ENCODE measurements at places on chromosomes 7 and 10.

DNA sequence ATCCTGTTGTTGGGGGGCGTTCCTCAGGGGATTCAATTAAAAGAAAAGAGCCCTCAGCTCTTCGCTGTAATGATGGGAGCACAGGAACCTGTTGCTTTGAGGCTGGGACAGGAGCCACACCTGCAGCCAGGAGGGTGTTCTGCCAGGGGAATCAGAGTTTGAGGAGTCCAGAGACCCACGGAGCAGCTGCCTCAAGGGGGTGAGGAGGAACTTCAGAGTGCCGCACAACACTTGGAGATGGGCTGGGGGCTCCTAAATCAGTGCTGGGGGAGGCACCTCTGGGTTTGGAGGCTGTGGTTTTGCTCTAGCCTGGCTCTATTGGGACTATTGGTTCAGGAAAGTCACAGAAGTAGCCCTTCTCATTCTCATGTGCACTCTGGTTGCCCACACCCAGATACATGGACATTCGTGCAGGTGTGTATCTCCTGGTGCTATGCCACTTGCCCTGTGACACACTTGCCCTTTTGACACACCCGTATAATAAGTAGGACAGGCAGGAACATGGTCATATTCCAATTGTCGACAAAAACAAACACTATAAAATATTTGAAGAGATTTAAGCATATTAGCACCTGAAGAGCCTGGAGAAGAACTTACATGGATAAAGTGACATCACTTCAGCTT lies 98.1 kb downstream of the PTPN20 start:
- DNase-seq = no peak

GRCh38 chr7:35253710-35254495 lies at the start of gene TBX20:
Gene TBX20, minus strand, starts transcription at chr7:35254100. Its CDS starts 480 bp downstream, at chr7:35253620.
- DNase-seq = peak; percentile 35

GRCh38 chr10:6755781-6756460 lies 175.8 kb upstream of the PRKCQ start:
- no peak for DNase-seq

DNA sequence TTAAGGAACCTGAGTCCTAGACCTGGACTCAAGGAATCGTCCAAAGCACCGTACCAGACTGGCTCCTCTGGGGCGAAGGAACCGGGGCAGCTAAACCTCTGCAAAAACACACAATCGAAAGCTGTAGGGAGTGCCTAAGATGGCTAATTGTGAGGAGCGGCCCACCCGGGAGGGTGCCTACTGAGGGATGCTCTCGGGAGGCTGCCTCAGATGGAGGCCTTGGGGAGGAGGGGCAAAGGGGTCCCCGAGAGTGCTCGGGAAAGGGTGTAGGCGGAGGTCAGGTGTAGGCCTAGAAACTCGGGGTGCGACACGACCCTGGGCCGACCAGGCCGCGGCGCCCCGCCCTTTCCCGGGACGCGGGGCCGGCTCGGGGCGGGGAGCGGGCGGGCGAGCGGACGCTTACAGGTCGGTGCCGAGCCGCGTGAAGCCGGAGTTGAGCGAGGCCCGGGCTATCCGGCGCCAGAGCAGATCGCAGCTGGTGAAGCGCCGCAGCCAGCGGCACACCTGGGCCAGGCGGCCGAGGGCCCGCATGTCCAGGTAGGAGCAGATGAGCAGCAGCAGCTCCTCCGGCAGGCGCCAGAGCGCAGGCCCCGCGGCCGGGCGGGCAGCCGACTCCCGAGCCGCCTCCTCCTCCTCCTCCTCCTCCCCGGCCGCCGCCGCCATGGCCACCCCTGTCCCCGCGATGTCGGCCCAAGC lies 844 bp downstream of the FBXW4 start:
- DNase-seq = peak; percentile 76

GRCh38 chr10:86330778-86331763 lies 35.5 kb downstream of the GRID1 start:
- no peak for DNase-seq

- no peak for DNase-seq
These were observed 245.5 kb upstream of the TCERG1L start for GRCh38 chr10:131556897-131557495.

- DNase-seq = no peak
These were observed 728 bp downstream of the PARD3 start for GRCh38 chr10:34814223-34814912.

DNA sequence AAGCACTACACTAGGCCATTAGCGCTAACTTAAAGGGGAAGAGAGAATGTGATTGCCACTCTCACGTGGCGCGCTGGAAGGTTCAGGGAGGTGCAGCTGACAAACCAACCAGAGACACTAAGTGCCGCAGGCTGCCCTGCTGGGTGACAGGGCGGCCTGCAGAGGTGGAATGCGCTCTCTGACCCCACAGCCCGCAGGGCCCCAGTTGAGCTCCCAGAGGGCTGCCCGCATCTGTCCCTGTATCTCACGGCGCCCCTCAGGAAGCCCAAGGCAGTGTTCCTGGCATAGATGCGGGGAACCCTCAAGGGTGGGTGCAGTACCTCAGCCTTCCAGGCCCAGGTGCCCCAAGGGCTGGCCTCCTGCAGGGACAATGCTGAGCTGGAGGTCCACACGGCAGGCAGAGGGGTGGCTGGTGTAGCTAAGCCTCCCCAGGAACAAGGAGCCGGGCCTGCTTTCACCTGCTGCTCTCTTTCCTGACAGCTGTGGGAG lies 66.6 kb downstream of the CALML3 start:
- DNase-seq = no peak

GRCh38 chr10:33334153-33334804 lies at the start of gene NRP1:
Gene NRP1, minus strand, starts transcription at chr10:33334667. Its CDS starts 285 bp downstream, at chr10:33334382.
- DNase-seq = peak; percentile 32

DNA sequence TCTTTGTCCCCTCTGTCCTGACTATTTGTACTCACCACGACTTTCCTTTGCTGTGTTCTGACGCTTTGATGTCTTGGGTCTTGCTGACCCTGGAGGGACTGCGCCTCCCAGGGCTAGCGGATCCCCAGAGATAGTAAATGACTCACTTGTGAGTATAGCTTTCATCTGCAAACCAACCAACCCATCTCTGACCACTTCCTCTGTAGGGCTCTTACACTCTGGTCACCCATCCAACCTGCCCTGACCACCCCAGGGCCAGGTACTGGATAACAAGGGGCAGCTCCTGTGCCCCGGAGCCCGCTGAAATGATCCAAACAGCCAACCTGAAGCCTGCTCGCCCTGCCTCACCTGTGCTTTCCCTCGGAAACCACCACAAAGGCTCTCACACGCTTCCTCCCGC lies 125.2 kb upstream of the CARD11 start:
- no peak for DNase-seq

DNA sequence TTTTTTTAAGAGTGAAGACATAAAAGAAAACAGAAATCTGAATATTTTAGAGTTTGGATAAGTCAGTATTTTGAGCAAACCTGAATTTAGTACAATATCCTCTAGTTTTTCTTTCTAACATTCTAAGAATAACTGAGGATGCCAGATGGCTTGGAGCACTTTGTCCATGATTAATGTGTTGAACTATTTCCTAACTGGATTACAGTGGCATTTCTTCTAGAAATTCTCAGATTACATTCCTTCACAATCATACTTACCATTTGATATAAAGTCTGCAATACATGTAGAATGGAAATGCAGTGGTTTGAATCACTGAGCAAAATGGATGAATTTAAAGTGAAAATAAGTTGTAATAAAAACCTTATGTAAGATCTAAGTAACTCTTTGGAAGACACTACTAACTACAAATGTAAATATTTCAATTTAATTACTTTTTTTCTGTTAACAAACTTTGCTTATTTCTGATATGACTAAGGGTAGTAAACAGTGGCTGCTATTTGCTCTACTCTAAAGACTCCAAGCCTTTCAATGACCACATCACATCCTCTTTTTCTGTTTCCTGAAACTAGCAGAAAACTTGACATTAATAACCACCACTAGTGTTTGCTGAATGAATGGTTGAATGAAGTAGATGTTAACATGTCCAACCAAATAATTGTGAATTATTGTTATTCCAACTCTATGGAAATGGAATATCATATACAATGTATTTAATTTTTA lies 102.8 kb downstream of the PRKG1 start:
- DNase-seq = no peak

- no peak for DNase-seq
These were observed 101.9 kb downstream of the HIBADH start for GRCh38 chr7:27560706-27561235.

DNA sequence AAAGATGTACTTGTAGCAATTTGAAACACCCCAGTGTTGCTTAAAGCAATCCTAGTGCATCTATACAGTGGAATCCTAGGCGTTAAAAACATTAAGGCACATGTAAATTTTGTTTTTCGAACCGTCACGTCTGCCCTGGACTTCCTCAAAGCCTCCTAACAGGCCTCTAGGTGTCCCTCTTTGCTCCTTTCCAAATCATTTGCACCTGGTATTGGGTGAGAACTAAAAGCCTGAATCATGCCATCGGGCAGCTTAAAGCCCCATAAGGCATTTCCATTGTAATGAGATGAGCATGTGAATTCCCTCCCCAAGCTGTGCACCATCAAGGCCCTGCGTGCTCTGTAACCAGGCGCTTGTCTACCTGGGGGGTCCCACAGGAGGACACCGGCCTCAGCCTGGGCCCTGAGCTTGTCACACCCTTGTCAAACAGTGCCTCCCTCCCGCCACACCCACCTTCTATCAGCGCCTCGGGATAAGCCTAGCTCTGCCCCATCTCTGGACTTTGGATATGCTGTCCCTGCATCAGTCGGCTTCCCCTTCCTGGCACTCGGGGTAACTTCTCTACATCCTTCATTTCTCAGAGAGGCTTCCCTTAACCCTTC lies 89.2 kb downstream of the WDR11 start:
- no peak for DNase-seq

DNA sequence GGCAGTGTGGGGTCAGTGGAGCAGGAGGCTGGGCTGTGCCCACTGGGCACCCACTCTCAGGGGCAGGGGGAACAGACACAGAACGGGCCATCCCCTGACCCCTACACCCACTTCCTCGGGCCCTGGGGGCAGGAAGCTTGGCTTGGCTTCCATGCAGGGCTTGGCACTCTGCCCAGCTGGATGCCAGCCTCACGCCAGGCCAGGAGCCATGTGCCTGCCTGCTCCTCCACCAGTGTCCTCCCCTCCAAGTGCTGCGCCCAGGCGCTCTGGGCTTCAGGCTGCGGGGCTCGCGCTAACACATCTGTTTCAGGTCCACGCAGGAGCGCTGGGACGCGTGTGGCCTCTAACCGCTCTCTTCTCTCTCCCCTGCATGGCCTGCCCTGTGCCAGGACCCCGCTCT lies 12.7 kb downstream of the LDB3 start:
- no peak for DNase-seq

- DNase-seq = no peak
These were observed 177.9 kb downstream of the TNS3 start for GRCh38 chr7:47404010-47404409.

DNA sequence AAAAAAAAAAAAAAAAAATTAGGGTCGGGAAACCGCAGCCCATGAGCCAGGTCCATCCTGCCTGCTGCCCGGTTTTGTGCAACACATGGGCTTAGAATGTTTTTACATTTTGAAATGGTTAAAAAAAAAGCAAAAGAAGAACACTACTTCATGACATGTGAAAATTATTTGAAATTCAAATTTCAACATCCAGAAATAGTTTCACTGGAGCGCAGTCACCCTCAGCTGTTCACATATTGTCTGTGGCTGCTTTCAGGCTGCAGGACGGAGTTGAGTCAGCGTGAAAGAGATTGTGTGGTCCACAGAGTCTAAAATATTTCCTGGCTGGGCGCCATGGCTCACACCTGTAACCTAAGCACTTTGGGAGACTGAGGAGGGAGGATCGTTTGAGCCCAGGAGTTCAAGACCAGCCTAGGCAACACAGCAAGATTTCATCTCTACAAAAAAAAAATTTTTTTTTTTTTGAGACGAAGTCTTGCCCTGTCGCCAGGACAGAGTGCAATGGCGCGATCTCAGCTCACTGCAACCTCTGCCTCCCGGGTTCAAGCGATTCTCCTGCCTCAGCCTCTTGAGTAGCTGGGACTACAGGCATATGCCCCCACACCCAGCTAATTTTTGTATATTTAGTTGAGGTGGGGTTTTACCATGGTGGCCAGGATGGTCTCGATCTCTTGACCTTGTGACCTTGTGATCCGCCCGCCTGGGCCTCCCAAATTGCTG lies 63.9 kb upstream of the ECHDC3 start:
- no peak for DNase-seq

GRCh38 chr7:55140221-55140940 lies 121.6 kb downstream of the EGFR start:
- no peak for DNase-seq

- DNase-seq = no peak
These were observed 359.3 kb downstream of the HGF start for GRCh38 chr7:81410471-81411117.

- no peak for DNase-seq
These were observed 6.3 kb downstream of the C7orf57 start for GRCh38 chr7:48041653-48041970.

GRCh38 chr7:111855161-111855841 lies 293.0 kb upstream of the IMMP2L start:
- peak; percentile 23 for DNase-seq

DNA sequence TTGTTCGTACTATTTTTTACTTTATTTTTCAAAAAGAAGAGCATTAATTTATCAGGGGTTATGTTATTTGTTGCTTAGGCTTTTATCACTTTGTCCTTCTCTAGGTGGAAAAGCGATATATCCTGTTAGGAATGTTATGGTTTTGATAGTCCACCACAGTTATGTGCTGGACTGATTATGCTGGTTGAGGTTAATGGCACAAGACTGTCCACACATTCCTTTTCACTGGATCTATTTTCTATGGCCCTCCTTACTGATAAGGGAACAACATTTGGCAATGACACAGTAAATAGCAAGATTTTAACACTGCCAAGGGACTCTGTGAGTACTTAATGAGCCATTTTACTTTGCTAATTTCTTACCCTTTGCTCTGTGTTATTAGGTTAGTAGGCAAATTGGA lies 1212.3 kb downstream of the NXPH1 start:
- DNase-seq = no peak

DNA sequence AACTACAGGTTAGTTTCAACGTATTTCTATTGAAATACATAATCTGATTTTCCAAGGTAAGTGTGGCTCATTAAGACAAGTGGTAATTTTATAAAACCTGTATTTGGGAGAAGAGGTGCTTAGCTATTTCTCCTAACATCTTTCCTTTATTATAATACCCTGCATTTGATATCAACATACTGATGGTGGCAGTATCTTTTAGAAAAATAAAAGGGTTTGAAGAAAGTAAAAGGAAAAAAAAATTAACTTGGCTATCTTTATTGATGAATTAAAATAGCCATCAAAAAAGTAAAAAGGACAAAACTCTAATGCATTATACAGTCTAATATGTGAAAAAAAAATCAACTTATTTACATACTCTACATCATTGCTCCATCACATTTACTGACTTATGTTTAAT lies 68.0 kb downstream of the NRBF2 start:
- no peak for DNase-seq

- no peak for DNase-seq
These were observed 567.7 kb downstream of the TCERG1L start for GRCh38 chr10:130743751-130744271.

DNA sequence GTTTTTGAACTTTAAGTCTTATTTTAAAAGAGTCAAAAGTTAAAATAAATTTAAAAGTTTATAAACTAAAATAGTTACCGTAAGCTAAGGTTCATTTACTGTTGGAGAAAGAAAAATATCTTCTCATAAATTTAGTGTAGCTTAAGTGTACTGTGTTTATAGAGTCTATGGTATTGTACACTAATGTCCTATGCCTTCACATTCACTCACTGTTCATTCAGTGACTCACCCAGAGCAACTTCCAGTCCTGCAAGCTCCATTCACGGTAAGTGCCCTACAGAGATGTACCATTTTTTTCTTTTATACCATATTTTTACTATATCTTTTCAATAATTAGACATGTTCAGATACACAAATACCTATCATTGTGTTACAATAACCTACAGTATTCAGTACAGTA lies 97.6 kb downstream of the PTN start:
- no peak for DNase-seq

GRCh38 chr10:86856156-86856555 lies 99.7 kb downstream of the BMPR1A start:
- no peak for DNase-seq
